ENCODE measurements at places on chromosomes 6 and 20.

DNA sequence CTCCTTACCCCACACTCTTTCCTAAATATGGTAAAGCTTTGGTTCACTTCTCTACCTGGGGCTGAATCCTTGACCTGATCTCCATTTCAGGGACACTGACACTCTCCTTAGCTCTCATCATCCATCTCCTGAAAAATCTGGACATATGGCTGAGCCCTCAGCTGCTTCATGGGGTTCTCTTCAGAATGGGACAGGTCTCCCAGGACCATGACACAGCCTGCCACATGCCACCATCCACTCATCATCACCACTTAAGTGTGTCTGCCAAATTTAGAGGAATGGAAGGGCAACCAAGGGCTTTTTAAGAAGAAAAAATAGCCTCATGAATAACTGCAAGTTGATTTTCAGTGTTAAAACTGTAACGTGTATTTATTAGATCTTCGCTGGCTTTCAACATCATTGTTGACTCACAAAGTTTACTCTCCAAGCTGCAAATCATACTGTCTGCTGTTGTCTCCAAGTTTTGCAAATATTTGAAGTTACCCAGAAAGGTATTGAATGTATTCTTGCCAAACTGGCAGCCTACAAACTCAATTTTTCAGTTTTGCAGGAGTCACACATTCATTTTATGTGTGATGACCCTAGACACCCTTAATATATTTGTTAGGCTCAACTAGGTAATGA is 41.1 kb downstream of the HS3ST5 start:
- DNase-seq, result no peak

DNA sequence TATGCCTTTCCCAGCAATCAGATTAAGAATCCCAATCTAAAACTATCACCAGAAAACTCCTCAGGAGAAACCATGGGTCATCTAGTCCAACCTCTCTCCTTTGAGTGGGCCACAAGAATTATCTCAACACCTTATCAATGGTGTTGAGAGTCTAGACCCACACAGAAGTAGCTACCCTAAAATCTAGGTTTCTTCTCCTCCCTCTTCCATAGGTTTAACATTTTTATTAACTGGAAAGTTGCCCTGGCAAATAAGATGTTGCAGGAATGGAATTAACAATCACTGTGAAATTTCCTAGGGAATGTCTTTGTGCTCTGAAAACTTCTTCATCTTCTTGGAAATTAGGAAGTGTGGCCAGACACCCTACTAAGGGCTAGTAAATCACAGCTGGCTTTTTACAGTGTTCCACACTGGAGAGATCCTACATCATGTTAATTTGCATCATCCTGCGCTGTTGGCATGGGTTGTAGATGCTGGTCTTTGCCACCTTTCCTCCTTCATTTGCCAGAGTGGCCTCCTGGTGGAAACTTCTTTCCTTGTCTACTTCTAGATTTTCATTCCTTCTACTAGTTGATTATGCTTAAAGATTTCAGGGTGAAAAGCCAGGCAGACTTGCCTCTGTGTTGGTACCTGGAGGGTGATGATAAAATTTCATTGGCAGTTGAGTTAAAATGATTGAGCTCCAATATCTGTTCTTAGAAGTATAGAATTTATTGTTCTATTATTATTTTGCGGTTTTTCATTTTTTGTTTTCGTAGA is 2.7 kb downstream of the TNFAIP3 start:
- no peak for DNase-seq

GRCh38 chr20:20237093-20237959 is 130.6 kb upstream of the INSM1 start:
- DNase-seq, result no peak

- DNase-seq, result no peak
Measured at GRCh38 chr6:29792123-29793035, 35.2 kb upstream of the HLA-G start.

- DNase-seq, result no peak
Measured at GRCh38 chr6:100461278-100461916, 3.3 kb downstream of the SIM1 start.

- DNase-seq, result no peak
Measured at GRCh38 chr20:62832212-62832922, 15.5 kb downstream of the COL9A3 start.

DNA sequence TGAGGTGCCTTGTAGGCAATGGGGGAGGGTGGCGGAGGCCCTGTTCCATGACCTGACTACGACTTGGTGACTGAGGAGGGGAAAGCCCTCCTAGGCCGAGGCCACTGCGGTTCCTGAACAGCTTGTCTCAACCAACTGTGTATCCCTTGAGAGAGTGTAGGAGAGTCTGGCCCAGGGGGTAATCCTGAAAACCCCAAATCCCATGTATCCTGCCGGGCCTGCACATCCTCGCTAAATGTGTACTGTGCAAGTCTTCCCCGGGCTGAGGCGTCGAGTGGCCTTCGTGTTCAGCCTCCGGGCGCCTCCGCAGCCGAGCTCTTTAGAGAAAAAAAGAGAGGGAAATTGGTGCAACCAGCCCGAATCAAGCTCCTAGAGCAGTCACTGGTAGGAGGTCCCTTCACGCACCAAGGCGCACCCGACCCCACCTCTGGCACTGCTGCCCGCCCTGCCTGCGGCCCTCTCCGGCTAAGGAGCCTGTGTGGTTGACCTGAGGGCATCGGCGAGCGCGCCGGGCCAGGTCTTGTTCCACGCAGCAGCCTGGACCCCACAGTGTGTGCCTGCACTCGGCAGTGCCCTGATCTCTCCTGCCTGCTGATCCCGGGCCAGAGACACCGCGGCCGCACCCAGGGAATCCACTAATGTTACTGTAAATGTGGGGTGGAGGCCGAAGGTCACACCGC is 7.3 kb downstream of the SIM1 start:
- no peak for DNase-seq

DNA sequence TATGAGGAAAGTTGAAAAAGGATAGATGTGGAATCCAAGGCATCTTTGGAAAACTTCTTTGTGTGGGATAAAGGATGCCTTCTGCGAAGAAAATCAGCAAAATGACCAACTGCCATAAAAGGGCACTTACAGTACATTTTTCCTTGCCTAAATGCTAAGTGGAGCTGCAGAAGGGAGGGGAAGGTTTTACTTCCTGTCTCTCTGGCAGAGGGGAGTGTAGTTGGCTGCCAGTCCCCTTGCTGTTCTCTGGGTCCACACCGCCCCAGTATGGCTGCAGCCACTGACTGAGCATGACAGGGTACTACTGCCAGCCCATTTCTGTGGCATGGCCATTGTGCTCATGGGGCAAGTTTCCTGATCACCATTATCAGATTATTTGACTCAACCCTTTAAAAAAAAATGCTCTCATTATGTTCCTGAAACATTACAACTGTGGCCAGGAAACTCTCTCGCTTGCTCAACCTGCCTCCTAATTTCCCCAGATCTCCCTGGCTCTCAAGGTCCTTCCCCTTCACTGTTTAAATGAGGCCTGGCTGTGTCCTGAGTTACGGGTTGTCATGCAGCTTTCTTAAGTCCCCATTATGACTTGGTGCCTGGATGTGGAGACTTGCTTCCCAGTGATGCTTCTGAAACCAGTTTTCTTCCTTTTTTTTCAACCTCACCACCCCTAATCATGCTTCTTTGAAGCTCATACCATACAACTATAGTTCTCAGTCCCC is 34.5 kb upstream of the FAM184A start:
- DNase-seq, result no peak

DNA sequence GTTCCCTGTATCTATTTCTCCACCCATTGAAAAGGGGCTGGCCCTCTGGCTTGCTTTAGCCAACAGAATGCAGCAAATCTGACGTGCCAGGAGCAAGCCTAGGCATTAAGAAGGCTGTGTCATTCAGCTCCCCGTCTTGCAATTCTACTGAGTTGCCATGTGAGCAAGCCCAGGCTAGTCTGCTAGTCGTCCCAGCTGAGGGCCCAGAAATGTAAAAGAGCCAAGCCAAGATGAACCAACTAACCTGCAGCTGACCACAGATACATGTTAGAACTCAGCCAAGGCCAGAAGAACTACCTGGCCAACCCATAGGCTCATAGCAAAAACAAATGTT is 30.1 kb downstream of the PREP start:
- no peak for DNase-seq

DNA sequence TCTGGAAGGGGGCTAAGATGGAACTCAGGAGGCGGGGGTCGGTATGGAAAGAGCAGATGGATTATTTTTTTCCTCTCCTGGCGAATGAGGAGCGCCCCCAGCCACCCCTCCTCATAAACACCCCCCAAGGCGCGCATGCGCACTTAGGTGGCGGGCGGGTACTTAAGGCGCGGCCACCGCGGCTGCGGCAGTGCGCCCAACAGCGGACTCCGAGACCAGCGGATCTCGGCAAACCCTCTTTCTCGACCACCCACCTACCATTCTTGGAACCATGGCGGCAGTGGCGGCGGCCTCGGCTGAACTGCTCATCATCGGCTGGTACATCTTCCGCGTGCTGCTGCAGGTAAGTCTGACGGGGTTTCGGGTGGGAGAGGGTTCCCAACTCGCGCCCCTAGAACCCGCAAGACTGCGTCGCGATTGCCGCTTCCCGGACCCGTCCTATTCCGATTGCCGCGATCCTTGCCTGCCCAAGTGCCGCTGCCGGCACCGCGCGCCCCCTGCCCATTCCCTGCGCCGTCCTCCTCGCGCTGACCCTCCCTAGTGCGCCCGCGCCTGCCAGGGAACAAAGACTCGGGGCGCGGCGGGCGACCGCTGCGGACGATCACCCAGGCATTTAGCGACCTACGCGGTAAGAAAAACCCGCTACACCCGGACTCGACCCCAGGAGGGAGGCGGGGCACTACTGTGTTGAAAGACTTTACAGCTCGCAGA is at the start of gene NNAT:
NNAT (plus strand) TSS at position 190 of the 711 bp plus-strand sequence; CDS start at position 272, 82 bp downstream.
- no peak for DNase-seq

GRCh38 chr6:82370788-82371187 is 7.2 kb downstream of the TPBG start:
- no peak for DNase-seq

DNA sequence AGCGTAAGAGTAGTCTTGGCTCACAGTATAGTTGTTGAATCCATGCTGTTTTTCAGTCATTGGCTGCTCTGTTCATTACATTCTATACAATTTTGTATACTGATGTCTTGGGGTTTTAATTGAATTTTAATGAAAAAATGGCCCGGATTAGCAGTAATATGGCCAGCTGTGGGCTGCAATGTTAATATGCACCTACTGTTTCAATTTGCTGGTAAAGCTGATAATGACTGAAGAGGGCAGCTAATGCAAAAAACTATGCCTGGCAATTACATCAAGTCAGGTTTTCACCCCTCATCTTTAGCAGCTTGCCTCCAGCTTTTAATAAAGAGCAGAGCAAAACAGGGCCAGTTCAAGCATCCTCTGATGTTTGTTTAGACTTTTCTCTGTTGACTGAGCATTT is 394.5 kb downstream of the PLCB1 start:
- no peak for DNase-seq

GRCh38 chr6:115691433-115691832 is 369.3 kb downstream of the FRK start:
- DNase-seq, result no peak

GRCh38 chr6:37314487-37315156 is 39.2 kb upstream of the RNF8 start:
- peak; percentile 16 for DNase-seq

DNA sequence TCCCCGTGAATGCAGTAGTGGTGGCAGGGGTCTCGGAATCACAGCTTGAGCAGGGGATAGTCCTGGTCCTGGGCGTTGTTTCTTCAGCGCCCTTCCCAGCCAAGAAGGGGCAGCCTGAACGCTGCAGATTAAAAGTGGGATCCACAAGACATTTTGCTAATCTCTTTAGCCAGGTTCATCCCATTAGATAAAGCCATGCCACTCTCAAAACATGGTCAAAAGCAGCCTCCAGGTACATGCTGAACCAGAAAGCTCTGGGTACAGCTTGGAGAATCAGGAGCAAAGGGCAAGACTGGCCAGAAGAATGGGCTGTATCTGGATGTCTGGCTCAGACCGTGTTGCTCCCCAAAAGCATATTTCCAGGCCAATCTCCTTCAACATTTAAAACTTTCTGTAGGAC is at the start of gene PRPH2:
PRPH2 (minus strand) TSS at position 101 of the 400 bp plus-strand sequence. CDS start 263 bp downstream, outside the sequence.
- DNase-seq, result no peak

DNA sequence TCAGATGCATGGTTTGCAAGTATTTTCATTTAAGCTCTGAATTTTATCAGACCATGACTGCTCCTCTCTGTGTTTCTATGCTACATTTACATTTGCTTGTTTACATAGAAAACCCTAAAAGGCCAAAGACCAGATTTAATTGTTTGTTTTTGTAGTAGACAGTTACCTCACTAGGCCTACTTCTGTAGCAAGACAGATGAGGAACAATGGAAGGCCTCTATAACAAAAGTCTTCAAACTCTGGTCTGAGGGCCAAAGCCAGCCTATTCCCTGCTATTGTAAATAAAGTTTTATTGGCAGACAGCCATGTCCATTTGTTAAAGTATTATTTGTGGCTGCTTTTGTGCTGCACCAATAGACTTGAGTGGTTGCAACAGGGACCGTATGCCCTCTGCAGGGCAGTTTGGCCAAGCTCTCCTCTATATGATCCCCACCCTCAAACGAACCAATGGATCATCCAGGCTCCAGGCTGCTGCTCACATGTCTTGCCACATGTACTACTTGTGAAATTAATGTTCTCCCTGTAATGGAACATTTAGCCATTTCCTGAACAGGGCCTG is 182.0 kb downstream of the DOK5 start:
- DNase-seq, result no peak

DNA sequence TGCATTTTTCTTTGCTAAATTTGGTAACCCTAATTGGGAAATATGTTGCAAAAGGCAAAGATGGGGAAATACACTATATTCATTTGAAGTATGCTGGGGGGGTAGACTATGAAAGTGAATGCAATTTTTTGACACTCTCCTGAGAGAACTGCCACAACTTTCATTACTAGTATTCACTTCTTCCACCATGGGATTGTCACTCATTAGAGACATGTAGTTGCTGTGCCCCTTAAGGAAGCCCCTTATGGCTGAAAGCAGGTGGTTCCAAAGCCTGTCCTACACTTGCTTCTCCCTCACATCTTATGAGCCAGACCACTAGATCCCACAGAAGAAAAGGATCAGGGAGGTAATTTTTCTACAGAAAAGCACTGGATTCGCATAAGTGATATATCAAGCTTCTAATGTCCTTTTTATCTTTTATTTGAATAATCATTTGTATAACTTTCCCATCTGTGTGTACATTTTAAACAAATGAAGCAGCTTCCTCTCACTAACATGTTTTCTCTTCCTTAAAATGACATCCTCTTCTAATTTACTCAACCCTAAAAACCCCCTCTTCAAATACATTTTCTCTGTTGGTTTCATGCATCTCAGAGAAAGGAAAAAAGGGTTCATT is 83.8 kb downstream of the GCLC start:
- DNase-seq, result no peak

DNA sequence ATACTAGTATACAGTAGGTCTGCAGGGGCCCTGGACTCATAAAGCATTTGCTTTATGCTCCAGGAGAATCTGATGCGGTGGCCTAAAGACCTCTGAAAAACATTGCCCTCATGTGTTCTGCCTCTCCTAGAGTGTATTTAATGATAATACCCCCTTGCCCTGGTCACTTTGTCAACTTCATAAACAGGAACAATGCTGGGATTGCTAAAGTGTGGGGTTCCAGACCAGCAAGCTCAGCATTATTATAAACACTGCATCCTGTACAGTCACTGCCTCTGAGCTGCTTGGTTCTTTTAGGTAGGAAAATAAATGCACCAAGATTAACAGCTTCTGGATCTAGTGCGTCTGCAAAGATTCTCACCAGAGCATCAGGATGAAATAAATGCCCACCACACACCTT is 12.2 kb downstream of the TREM1 start:
- DNase-seq, result no peak
